Karpas-422 (cell line): ENCODE measurements at places on chromosomes 6 and 20. TPM values are rescaled to one million over a fixed set of nuclear protein-coding genes. Genes with fewer than 3 reads are reported as not detected.

Gene SIGLEC1
- not detected in 2 replicates for total RNA-seq

Gene PNLDC1
- total RNA-seq: 0.11 TPM in 1 of 2 replicates, not detected in the other

Gene ELOVL5
- total RNA-seq: 37.9 and 82.7 TPM in 2 replicates

Gene THBS2
- total RNA-seq: not detected in 2 replicates

Gene CAP2
- not detected in 2 replicates for total RNA-seq

Gene PSORS1C2
- not detected in 2 replicates for total RNA-seq

Gene MUC22
- not detected in 2 replicates for total RNA-seq

Gene KIAA1755
- total RNA-seq: not detected in 2 replicates

Gene CRISP2
- total RNA-seq: not detected in 2 replicates

Gene HCK
- total RNA-seq: 16.9 and 22.5 TPM in 2 replicates

Gene ULBP2
- 0.56 and 0.76 TPM in 2 replicates for total RNA-seq

Gene CALHM5
- total RNA-seq: not detected in 2 replicates

Gene PDE10A
- total RNA-seq: not detected in 2 replicates

Gene MCHR2
- total RNA-seq: not detected in 2 replicates
